CD8-positive, alpha-beta memory T cell (primary cell): ENCODE measurements at places on chromosomes 5 and 9. TPM values are rescaled to one million over a fixed set of nuclear protein-coding genes. Genes with fewer than 3 reads are reported as not detected.

Gene CCL27
- total RNA-seq = 0.35 TPM

Gene FOXD4
- 0.22 TPM for total RNA-seq

Gene LOX
- not detected for total RNA-seq

Gene ANXA2R
- total RNA-seq = 6.0 TPM

Gene SLC45A2
- total RNA-seq = not detected

Gene PDE6A
- total RNA-seq = not detected

Gene NKD2
- 0.20 TPM for total RNA-seq

Gene HSPA9
- total RNA-seq = 498 TPM

Gene DAPK1
- total RNA-seq = 4.3 TPM

Gene CCDC180
- total RNA-seq = 3.2 TPM

Gene GAPT
- total RNA-seq = 0.26 TPM

Gene BSPRY
- total RNA-seq = 1.8 TPM

Gene GPX3
- not detected for total RNA-seq

Gene ADGRV1
- 0.33 TPM for total RNA-seq

Gene PRRT1B
- total RNA-seq = not detected
